ENCODE measurements at places on chromosomes 4 and X.
A peak's percentile ranks its signal among the peaks of the same experiment; 100 is the strongest.

GRCh38 chr4:153466081-153466948 lies at the start of gene TMEM131L:
Gene TMEM131L (plus strand): TSS chr4:153466360. CDS start chr4:153466398, 38 bp downstream.
- DNase-seq = peak; percentile 79

- DNase-seq = no peak
These were observed 47.0 kb downstream of the FGFRL1 start for GRCh38 chr4:1058198-1058996.

DNA sequence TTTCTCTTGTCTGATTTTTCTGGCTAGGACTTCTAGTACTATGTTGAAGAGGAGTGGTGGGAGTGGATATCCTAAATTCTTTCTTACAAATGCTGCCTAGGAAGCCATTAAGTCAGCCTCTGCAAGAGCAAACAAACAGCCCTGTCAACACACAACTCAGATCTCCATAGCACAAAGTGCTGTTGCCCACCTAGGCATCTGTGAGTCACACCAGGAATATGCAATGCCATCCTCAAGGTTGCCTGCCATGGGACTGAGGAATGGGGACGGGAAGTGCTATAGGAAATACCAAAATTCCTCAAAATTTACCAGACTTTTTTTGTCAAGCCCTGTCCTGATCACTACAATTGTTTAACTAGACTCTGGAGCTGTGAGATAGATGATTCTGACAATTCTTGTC lies 466.9 kb downstream of the FSTL5 start:
- DNase-seq = no peak

GRCh38 chr4:159308566-159309340 lies 205.9 kb downstream of the RAPGEF2 start:
- no peak for DNase-seq

- no peak for DNase-seq
These were observed 50.3 kb downstream of the NSUN7 start for GRCh38 chr4:40800064-40800463.

DNA sequence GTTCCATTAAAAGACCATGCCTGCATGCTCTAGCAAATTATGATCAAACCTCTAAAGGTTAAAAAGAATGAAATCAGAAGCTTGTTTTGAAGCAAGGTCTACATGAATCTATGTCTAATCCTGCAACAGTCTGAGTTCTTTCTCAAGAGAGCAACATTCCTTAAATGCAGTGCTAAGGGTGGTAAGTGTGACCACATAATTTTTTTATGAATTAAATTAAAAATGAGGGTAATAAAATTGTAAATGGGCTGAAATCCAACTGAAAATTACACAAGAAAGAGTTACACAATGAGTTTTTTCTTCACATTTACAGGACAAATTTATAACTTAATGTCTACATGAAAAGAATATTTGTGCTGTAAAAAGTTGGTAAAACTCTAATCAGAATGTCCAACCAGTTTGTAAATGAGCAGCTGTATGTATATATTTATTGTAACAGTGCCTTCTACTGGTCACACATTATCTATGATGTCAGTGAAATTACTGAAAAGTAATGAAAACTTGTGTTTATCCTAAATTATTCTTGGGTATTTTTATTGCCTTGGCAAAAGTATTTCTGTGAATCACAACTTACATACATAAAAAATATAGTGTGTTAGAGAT lies 336.3 kb upstream of the PITX2 start:
- DNase-seq = no peak

- peak; percentile 8 for DNase-seq
These were observed 57.1 kb upstream of the ATXN3L start for GRCh38 chrX:13376857-13377549.

GRCh38 chr4:113469926-113470325 lies 291.6 kb downstream of the CAMK2D start:
- DNase-seq = no peak

- no peak for DNase-seq
These were observed 230.9 kb upstream of the GPC4 start for GRCh38 chrX:133645977-133646718.

GRCh38 chr4:73447671-73448070 lies 11.7 kb downstream of the AFP start:
- no peak for DNase-seq

- DNase-seq = no peak
These were observed 209.1 kb upstream of the ANXA10 start for GRCh38 chr4:167883266-167883665.

GRCh38 chr4:8168232-8168631 lies 9.6 kb upstream of the ABLIM2 start:
- no peak for DNase-seq

DNA sequence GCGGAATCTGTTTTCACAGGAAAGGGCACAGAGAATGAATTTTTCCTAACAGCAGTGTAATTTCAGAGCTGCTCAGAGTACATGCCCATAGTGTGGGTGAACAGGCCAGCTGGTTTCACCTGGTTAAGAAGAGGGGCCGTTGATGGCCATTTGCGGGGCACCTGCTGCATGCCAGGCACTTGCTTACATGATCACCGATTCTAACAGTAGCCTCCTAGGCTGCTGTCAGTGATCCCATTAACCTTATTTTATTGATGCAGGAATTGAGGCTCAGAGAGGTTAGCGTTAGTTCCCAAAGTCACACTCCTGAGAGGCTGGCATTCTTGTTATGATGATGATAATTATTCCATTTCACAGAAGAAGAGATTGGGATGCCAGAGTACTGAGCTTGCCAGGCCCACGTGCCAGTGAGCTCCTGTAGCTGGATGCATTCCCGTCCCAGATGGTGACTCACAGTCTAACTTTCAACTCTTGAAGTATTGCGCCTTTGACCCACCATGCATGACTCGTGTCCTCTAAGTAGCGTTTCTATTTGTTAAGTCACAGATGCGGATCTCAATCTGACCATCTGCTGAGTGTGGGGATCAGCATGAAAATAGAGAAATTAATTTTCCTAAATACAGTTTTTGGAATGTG lies 76.5 kb downstream of the PSAPL1 start:
- DNase-seq = no peak

DNA sequence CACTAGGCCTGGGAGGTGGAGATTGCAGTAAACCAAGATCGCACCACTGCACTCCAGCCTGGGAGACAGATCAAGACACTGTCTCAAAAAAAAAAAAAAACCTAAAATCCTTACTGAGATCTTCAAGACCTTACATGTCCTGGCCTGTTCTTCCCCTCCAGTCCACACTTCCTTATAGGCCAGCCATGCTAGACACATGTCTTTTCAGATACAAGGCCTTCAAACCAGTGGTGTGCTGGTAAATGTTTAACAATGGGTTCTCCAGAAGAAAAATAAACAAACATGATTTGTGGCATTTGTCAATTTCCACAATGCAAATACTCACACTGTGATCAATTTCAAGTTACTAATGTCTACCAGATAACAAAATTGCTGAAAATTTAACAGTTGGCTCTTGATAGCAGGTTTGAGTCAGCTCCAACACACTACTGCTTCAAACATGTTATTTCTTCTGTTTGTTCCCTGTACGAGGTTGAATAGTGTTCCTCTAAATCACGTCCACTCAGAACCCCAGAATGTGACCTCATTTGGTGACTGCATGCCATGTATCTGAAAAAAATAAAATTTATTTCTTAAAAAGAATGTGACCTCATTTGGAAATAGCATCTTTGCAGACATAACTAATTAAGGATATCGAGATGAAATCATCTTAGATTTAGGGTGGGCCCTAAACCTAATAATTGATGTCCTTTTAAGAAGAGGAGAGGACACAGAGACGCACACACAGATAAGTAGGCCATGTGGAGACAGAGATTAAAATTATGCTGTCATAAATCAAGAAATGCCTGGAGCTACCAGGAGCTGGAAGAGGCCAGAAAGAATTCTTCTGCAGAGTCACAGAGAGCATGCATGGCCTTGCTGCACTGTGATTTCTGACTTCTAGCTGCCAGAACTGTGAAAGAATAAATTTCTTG lies 144.4 kb downstream of the ZNF674 start:
- no peak for DNase-seq

DNA sequence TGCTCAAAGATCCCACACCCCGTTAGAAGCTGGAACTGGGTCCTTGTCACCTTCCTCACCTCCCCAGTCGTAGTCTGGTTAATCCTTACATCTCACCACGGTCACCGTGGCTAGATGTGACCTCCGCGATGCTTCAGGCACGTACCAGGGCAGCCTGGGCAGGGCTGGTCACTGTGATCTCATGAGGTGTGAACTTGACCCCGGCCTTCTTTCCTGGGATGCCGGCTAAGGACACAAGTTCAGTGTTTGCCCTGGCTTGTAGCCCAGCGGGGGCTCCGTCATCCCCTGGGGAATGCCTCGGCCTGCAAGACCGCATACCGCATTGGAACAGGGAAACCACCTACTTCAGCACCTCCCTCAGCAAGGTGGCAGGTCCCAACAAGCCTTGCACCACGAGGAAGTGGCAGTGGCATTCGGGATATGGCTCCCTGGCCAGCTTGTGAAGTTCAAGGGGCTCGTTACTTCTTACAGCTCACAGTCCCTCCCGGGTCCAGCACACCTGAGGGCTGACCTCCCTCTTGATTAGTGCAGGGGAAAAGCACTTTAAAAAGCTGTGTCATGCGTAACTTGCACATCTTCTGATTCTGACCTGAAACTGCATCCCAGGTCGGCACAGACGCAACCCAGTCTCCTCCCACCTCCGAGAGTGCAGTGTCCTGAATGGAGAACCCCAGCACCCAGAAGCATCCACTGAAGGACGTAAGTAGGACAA lies 25.9 kb downstream of the NOP14 start:
- DNase-seq = peak; percentile 47

DNA sequence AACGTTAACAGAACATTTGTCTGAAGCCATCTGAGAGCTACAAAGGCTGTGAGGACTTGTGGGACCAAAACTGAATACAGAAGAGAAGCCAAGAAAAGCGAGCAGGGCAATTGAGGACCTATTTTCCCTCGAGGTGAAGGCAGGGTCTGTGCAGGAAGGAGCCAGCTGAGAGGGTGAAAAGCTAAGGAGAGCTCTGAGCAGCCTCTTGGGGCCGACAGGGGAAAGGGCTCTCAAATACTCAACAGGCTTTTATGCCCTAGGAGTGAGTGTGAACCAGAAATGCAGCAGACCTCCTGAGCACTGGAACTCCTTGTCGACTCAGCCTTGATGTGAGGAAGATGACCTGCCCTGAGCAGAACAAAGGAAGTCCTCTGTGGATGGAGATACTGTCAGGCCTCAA lies 54.2 kb downstream of the C4orf50 start:
- no peak for DNase-seq

- DNase-seq = no peak
These were observed 7.2 kb upstream of the PRDM8 start for GRCh38 chr4:80189956-80190677.

DNA sequence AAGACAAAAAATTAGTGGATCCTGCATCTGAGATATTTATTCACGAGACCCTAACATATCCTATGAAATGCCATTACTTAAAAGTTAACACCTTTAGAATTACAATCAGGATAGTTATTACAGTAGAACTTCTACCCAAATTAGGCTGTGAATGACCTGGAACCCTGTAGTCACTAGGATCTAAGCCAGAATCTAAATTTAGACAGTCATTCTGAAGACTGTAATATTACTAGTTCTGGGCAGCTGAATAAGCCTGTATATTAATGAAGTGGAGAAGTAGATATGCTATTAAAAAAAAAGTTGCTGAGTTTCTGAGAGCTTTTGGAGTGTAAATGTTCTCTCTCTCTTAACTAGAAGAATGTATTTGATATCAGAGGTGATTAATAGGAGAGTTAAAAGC lies 67.0 kb downstream of the FAM13A start:
- DNase-seq = no peak

GRCh38 chr4:61246034-61246433 lies 45.9 kb downstream of the ADGRL3 start:
- no peak for DNase-seq

DNA sequence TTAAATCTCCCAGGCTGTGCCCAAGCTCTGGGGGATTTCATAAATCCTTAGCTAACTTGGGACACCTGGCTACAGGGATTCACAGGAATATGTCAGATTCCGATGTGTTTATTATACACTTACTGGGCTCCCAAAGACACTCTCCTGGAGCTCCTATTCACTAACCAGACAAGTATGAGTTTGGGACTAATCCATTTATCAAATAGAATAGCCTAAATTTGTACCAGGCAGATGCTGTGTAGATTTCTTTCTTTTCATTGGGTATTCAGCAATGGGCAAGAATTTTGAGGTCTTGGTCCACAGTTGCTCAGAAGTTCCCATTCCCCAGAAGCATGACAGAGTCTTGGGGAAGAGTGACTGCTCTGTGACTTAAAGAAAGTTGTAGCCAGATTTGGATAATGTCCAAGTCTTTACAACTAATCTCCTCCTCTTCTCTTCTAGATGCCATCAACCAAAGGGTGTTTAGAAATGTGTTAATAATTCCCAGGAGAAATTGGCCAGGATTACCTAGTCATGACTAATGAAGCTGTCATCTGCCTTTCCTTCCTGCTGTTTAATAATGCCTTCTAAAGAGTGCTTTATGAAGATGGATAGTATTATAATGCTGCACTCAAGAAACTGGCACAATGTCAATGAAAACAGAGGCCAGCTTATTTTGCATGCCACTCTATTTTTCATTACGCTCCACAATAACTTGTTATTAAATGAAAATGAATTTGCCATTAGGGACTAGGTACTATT lies 120.9 kb downstream of the CHIC2 start:
- DNase-seq = no peak

- no peak for DNase-seq
These were observed 7.2 kb upstream of the FHIP1A start for GRCh38 chr4:151401739-151402138.

- DNase-seq = peak; percentile 9
These were observed 6.0 kb downstream of the GAGE10 start for GRCh38 chrX:49309401-49309981.

GRCh38 chr4:77613267-77613666 lies 7.6 kb downstream of the CXCL13 start:
- no peak for DNase-seq

GRCh38 chr4:10816571-10816970 lies 132.0 kb upstream of the CLNK start:
- DNase-seq = no peak

GRCh38 chr4:2949782-2950125 lies 13.5 kb downstream of the NOP14 start:
- DNase-seq = no peak

- DNase-seq = no peak
These were observed 45.9 kb upstream of the GPC4 start for GRCh38 chrX:133461231-133461630.

GRCh38 chr4:87006426-87006675 lies 71.5 kb downstream of the AFF1 start:
- no peak for DNase-seq
